GM23338 (cell line): ENCODE measurements at places on chromosomes 16 and 17. TPM values are rescaled to one million over a fixed set of nuclear protein-coding genes. Genes with fewer than 3 reads are reported as not detected.
A peak's percentile ranks its signal among the peaks of the same experiment; 100 is the strongest.

DNA sequence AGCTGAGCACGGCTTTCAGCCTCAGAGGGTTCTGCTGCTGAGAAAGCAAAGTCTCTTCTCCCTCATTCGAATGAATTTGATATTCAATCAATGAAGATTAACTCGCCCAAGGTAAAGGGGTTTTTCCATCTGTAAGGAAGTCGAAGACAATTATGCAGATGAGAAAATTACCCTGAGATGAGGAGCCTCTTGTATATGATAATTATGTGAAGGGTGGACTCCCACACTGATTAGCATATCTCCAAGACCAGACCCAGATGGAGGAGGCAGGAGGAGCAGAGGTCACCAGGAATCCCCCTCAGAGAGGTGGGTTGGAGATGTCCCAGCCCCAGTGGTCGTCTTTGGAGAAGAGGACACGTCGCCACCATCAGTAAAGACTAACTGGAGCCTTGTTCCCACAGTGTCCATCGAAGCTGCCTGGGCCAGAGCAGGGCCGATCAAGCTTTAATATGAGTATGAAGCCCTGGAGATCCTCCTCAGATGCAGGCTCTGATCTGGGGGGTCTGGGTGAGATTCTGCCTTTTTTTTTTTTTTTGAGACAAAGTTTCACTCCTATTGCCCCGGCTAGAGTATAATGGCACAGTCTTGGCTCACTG, 61.5 kb upstream of the LHX1 start:
- no peak for DNase-seq

GRCh38 chr17:33582661-33583060, 289.6 kb upstream of the ASIC2 start:
- peak; percentile 54 for DNase-seq

DNA sequence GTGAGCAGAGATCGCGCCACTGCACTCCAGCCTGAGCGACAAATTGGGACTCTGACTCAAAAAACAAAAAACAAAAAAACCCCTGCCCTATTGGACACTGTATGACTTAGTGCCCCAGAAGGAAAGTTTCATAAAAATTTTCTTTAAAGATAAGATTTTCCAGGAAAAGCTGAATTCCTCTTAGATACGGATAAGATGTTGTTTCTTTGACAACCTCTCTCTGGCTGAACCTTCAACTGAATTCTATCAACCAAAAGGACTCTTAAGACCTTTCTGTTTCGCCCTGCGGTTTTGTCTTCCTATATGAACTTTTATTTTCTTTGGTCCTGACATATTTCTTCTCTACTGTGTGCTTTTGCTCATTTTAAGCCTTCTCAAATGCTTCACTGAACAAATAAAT, 35.8 kb downstream of the CPPED1 start:
- DNase-seq: no peak

PPY gene
- 0.94 TPM in 1 of 2 replicates, not detected in the other for polyA plus RNA-seq

- DNase-seq: no peak
Observed at GRCh38 chr17:37779554-37779953, 34.7 kb upstream of the HNF1B start.

DNA sequence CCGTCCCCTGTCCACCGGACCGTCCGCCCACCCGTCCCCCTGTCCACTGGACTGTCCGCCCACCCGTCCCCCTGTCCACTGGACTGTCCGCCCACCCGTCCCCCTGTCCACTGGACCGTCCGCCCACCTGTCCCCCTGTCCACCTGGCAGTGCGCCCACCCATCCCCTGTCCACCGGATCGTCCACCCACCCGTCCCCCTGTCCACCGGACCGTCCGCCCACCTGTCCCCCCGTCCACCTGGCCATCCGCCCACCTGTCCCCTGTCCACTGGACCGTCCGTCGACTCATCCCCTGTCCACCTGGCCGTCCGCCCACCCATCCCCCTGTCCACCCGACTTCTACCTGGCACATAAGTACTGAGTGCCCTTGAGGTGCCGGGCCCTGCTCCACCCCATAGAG, 76.6 kb downstream of the LMF1 start:
- DNase-seq: no peak

DNA sequence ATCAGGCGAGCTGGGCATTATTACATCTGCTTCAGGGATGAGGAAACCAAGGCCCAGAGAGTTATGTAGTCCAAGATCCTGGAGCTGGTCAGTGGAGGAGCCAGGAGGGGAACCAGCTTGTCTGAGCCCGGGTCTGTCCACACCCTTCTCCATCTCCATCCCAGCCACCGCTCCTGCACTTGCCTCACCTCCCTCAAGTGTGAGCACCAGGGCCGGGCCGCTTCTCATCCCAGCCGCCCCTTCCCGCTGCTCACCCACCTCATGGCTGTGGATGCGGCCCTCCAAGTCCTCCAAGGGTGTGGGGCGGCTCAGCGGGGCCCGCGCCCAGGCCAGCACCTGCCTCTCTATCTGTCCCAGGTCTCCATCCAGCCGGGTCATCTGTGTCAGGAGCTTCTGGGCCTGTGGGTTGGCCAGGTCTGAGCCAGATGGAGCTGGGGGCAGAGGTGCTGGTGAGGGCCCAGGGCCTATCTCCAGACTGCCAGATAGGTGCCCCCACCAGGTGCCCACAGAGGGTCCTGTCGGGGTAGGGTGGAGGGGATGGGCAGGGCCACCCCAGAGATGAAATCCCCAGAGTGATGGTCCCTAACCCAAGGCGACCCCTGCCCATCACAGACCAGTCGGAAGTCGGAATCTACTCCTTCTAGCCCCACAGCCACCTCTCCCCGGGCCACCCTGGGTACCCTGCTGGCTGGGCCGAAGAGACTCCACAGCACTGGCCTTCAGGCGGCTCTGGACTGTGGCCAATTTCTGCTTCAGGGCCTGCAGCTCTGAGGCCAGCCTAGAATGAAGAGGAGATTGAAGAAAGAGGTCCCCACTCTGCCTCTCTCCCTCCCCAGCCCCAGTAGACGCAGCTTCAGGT, 9.4 kb downstream of the EVPL start:
- no peak for DNase-seq

DNA sequence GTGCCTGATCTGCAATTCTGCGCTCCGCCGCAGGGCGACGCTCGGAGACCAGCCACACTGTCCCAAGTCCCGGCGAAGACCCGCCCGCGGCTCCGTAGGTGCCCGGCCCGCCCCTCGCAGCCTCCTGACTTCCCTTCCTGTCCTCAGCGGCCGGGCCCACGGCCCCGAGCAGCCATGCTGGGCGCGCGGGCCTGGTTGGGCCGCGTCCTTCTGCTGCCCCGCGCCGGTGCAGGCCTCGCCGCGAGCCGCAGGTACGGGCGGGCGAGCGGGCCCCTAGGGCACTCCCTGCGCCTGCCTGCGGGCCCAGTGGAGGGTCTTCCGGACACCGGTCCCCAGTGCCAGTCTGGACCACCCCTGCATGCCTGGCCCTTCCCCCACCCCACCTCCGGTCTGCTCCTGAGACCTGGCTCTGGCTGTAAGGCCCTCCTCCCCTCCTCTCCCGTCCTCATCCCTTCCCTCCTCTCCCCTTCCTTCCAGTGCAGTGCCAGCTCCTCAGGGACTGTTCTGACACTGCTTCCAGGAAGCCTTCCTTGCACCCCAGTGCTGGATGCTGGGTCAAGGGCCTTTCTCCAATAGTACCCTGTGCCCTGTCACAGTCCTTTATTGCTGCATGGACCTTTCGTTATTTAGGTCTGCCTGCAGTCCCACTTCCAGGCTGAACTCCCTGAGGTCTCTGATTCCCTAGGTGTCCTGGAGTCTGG, at the start of gene SPATA20:
Gene SPATA20, plus strand, starts transcription at position 140 of the 701 bp plus-strand sequence. Its CDS starts 35 bp downstream, at position 175.
- peak; percentile 96 for DNase-seq

- DNase-seq: no peak
Observed at GRCh38 chr16:59193637-59194036, 459.5 kb upstream of the GOT2 start.

GRCh38 chr17:21228845-21229244, 14.9 kb upstream of the TMEM11 start:
- no peak for DNase-seq

GRCh38 chr16:30356401-30357084, 1.4 kb upstream of the CD2BP2 start:
- DNase-seq: no peak

DNA sequence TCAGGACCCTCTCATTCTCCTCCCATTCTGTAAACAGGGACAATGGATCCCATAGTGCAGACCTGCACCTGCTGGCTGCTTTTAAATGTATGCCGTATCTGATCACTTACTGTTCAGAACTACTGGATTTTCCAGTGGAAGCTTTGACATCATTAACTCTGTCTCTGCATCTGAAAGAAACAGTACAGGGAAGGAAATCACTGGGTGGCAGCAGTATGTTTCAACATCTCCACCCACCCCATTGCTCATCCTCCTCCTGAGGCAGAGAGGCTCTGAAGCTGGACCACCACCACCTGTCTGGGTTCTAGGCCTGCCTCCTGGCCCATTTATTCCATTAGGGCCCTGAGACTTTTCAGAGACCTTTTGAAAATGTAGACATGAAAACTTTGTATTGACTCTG, 2.6 kb downstream of the CCL15 start:
- DNase-seq: no peak

- DNase-seq: no peak
Observed at GRCh38 chr17:58187063-58187462, 5.5 kb upstream of the EPX start.

DNA sequence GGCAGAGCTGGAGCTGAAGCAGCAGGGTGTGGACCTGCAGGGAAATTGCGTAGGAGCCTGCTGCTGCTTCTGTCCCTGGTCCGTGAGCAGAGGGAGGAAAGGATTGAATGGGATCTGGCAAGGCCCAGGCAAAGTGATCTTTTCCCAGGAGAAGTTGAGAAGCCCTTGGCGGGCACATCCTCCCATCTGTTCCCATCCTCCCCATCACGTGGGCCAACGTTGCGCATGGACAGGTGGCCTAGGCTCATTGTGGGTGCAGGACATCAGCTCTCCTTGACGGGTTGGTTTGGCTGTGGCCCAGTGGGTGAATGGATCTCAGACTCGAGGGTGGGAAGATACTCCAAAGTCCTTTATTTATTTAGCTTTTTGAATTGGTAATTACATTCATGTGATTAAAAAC, 29.4 kb upstream of the POLR3E start:
- DNase-seq: no peak

RHOT1 gene
- 38.8 and 40.8 TPM in 2 replicates for polyA plus RNA-seq

DNA sequence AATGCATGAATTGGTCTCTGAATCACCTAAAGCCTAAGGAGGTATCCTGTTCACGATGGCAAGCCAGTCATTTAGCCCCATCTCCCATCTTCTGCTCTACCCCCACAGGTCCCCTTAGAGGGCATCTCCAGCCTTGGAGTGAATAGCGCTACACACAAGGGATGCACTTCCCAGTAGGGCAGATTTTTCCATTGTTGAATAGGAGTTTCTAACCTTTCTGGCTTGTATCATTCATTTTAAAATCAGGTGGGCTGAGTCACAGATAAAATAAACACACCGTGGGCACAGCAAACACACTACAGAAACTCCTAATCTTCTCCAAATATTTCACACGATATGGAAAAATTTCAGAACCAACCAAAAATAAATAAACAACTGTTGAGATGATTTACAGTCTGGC, 201.2 kb upstream of the NOG start:
- no peak for DNase-seq

PPP1R1B gene
- 3.7 and 5.4 TPM in 2 replicates for polyA plus RNA-seq

MMP2 gene
- 25.2 and 25.6 TPM in 2 replicates for polyA plus RNA-seq

- DNase-seq: no peak
Observed at GRCh38 chr16:83806731-83807130, 1.0 kb upstream of the HSBP1 start.

DNA sequence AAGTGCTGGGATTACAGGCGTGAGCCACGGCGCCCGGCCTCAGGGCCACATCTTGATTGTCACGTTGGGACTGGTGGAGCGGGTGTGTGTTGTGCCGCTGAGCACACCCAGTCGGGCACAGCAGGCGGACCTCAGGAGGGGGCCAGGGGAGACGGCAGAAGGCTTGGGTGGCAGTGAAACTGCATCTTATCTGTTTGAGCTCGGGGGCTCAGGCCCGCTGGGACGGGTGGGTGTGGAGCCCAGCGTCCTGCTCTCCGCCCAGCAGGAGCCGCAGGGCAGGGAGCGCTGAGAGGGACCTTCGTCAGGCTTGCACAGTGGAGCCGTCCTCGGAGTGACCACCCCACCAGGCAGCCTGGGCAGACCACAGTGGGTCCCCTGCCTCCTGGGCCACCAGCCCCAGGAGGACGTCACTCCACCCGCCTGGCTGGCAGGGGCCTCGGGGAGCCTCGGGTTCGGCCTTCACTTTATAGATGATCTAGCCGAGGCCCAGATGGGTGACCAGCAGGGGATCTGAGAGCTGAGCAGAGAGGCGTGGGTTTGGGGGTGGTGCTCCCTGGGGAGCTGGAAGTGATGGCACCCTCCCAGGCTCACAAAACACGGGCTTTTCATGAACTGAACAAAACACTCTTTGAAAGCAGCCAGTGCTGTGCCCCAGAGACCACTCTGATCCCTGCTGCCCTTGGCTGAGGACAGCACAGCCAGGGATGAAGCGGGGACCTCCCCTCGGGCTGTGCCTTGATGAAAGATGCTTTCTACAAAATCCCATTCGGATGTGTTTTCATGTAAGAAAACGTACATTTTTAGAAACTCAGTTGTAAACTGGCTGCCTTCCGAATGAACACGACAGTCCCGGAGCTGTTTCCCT, 181.1 kb downstream of the SEC14L1 start:
- DNase-seq: no peak

- DNase-seq: no peak
Observed at GRCh38 chr16:782258-782657, 5.9 kb downstream of the RPUSD1 start.

GDPD1 gene
- 5.8 and 7.8 TPM in 2 replicates for polyA plus RNA-seq

EVI2B gene
- polyA plus RNA-seq: 0.18 TPM in 1 of 2 replicates, not detected in the other

- DNase-seq: no peak
Observed at GRCh38 chr17:44776628-44777393, 18.0 kb downstream of the ADAM11 start.

DNA sequence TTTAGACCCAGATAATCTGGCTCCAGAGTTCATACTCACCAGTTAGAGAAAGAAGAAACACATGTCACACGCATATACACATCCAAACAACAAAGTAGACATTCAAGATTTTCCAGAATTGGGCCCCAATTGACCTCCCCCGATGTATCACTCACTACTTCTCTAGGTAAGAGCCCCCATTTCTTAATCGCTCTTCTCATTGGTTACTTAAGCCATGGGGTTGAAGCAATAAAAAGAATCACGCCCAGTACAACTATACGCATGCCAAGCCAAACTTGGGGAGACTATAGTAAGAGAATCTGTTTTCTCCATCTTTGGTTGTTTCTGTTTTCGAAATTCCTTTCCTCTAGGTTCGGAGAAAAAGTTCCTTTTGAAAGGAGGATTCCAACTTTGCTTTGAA, 565 bp downstream of the DDX52 start:
- no peak for DNase-seq

DNA sequence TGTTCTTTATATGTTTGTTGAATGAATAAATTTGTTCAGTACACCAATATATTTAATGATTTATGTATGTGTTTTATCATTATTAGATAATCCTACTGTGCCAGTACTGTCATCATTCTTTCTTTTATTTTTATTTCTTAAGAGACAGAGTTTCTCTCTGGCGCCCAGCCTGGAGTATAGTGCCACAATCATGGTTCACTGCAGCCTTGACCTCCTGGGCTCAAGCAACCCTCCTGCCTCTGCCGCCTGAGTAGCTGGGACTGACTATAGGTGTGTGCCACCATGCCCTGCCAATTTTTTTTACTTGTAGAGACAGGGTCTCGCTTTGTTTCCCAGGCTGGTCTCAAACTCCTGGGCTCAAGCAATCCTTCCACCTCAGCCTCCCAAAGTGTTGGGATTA, 41.8 kb downstream of the PAFAH1B1 start:
- DNase-seq: no peak
